T-helper 2 cell (primary cell): ENCODE measurements at places on chromosomes 4 and X.

DNA sequence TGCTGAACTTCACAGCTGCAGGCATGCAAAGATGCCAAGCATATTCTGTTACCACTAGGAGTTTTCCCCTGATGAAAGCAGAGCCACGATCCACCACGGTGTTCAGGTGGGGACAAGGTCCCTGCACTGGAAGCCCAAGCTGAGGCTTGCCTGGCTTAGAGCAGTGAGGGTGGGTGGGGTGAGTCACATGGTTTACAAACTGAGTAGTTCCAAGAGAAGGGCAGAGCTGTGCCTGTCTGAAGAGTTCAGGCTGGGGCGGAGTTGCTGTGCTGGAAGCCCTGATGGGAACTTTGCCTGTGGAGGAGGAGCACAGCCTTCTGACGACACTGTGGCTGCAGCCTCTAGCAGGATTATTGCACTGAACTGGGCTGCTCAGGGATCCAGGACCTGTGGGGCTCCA lies 45.5 kb downstream of the FAM9B start:
- DNase-seq, result no peak

DNA sequence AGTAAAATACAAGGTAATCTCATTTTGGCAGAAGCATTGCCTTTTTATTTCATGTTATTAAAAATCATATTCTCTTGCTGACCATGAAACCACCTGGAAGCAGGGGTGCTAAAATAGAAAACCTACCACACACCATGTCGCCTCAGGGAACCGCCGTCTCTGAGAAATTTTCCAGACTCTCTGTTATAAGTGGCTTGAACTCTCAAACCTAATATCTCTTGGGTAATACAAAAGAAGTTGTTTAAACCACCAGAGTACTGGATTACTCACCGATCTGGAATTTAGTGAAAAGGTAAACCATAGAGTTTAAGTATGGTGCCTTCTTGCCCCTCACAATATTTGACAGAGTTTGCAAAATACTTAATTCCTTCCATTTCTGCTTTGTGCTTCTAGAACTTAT lies 27.7 kb downstream of the ENPP6 start:
- DNase-seq, result no peak

GRCh38 chr4:182307746-182308145 lies 64.5 kb downstream of the TENM3 start:
- no peak for DNase-seq

GRCh38 chr4:22241415-22241814 lies 274.5 kb downstream of the ADGRA3 start:
- DNase-seq, result no peak

DNA sequence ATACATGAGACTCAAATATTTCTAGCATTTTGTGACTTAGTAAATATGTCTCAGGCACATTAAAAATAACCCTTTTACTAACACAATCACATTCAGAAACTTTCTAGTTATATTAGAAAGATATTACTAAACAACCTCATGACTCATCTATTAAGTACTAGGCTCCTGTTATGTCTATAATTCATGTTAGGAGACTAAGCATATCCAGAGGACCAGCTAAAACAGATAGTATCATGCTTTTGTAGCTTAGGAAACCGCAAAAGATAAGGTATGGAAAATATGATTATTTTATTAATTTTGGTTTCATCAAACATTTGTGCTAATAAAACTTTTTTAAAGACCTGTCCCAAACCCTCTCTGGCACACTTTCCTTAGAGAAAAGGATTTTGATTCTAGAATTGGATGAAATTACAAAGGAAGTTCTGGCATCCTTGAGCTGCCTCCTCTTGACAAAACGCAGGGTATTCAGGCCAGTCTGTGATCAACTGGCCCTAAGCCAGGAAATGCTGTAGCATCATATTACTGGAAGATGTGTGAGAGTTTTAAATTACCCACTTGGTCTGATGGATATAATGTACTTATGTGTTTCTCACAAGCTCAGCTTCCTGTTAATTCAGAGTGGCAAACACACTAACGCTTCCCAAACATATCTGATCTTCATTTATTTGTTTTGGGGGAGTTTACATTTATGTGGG lies 60.4 kb downstream of the NRK start:
- no peak for DNase-seq

DNA sequence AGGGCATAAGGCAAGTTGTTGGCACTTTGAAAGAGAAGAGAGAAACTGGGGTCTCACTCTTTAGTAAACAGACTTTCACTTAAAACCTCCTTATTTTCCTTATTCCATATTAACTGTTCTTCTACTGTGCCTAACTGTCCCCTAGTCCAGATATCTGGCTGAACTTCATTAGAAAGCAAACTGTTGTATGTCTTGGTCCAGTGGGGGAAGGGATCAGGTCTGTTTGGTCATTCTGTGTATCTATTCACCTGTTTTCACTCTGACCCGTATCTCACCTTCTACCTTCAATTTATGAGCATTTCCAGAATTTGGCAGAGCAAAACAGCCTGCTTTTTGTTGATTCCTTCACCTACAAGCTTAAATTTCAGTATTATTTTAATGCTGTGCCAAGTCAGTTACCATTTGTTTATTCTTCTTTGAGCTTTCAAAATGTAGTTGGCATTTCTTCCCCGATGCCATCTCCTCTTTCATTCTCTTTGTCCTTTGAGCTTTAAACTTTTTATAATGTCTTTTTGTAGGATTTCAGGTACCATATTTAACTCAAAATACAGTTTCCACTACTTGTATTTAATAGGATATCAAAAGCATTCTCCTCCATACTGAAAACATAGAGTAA lies 188.6 kb upstream of the PPARGC1A start:
- no peak for DNase-seq

DNA sequence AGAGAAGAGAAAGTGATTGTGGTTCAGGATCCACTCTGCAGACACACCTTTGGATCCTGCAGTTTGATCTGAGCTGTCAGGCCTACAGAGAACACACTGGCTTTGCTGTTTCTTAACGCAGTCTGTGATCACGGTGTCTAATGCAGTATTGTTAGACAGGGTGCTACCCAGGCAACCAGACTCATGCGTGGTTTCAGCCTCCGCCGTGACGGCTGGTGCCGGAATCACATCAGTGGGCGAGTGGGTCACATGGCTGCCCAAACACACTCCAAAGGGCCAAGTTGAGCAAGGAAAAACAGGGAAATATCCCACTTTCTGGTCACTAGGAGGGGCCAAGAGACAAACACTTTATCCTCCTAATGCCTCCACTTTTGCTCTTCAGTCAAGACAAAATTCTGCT lies 27.5 kb downstream of the CCDC149 start:
- no peak for DNase-seq

- no peak for DNase-seq
Observed at GRCh38 chrX:46961574-46962283, 49.5 kb downstream of the JADE3 start.

DNA sequence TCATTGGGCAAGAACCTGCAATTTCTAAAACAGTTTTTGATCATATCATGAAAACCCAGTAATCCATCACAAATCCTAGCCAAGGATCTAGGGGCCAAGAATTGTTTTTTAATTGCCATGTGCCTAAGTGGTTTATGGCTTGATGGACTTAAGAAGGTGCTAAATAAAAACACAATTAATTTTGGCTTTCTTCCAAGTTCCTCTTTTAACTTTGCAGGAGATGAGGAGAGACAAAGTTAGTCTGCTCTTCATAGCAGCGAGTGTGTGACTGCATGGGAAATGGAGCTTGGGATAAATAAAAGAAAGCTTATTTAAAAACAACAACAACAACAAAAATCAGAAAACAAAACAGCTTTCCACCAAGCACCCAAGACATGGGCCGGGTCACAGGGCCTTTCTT lies 41.4 kb downstream of the ARHGEF9 start:
- DNase-seq, result no peak

DNA sequence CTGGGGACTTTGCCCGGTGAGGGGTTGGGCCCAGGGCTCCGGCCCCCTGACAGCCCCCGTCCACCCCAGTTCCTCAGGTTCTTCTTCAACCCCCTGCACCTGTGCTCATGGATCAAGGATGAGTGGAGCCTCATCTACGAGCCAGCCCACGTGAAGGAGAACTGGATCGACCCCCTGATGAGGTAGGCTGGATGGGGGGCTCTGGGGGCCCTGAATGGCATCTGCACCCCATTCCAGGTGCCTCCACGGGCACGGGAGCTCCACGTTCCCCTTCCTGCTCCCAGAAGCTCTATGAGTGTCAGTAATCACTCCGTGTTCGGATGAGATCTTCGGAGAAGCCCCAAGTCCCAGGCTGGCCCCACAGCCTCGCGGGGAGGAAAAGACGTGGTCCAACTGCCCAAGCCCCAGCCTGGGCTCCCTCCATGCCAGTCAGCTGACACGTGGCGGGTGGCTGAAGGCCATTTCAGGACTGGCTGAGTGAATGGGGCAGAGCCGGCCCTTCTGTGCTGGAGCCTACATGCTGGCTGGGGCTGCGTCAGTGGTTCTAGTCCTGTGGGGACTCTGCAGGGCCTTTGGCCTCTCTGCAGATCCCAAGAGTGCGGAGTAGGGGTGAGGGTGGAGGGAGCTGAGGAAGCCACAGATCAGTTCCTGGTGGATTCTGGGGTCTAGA lies 24.4 kb downstream of the CFAP99 start:
- no peak for DNase-seq

- DNase-seq, result no peak
Observed at GRCh38 chrX:150150076-150150779, 211.9 kb upstream of the EOLA2 start.

DNA sequence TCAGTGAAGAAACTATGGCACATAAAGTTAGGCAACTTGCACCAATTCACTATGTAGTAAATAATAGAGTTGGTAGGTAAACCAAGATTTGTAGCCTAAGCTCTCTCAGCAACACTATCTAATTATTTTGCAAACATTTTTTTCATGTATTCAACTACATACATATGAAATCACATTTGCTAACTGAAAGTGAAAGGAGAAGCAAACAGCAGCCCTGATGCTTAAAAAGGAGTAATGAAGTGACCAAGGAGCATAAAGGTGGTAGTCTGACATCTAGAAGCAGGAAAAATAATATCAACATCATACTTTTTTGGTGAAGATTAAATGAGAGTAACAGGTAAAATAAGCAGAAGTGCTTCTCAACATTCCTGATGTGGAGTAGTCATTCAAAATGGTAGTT lies 603.7 kb downstream of the GRXCR1 start:
- DNase-seq, result no peak

GRCh38 chrX:113747274-113747973 lies 836.5 kb upstream of the HTR2C start:
- no peak for DNase-seq

DNA sequence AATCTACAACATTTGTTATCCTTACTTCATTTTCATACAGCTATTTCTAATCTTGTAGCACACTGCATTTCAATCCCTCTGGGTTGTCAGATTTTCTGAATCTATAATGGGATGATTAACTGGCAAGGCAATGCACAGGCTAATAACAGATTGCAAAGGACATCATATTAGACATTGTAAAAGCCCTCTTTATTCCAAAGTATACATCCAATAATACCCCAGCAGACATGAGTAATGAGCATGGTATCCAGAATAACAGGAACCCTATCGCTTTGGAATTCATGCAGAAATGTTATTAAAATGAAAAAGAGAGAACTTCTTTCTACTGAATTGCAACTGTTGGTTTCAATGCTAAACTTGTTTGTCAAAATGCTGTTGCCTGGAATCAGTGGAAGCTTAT lies 122.9 kb downstream of the C4orf33 start:
- no peak for DNase-seq

DNA sequence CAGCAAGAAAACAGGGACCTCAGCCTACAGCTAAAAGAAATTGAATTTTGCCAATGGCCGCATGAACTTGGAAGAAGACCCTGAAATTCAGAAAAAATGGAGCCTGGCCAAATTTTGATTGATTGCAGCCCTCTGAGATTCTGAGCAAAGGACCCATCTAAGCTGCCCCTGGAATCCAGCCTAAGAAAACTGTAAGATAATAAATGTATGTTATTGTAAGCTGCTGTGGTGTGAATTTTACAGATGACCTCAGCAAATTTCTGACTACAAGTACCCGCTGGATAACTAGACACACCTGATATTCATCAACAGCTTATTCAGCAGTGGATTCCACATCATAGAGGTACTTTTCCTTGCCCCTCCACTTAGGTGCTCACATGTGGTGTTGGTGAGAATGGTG lies 119.5 kb upstream of the EPHA5 start:
- no peak for DNase-seq

DNA sequence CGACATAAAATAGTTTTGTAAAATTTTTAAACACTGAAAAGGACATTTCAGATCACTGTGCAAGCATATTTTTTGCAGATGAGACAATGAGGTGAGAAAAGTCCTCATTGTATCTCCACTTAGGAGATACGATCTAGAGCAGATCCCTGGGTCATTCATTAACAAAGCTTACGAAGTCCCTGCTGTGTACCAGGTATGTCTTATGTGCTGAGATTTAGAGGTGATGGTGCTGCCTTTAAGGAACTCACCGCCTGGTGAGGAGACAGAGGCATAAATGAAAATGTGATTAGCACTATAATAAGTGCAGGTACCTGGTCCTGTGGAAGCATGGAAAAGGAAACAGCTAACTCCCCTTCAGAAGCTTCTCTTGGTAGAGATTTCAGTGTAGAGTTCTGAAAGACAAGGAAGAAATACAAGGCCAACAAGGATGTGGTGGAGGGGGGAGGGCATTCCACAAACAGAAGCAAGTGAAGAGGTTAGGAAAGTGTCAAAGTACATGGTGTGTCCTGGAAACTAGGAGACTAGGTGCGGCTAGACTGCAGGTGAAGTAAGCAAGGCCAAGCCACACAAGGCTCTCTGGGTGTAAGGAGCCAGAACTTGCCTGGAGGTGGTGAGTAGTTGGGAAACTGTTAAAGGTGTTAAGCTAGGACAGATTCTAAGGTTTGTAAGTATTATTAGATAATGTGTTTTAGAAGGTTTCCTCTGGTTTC lies 1.5 kb upstream of the NDNF start:
- DNase-seq, result no peak

DNA sequence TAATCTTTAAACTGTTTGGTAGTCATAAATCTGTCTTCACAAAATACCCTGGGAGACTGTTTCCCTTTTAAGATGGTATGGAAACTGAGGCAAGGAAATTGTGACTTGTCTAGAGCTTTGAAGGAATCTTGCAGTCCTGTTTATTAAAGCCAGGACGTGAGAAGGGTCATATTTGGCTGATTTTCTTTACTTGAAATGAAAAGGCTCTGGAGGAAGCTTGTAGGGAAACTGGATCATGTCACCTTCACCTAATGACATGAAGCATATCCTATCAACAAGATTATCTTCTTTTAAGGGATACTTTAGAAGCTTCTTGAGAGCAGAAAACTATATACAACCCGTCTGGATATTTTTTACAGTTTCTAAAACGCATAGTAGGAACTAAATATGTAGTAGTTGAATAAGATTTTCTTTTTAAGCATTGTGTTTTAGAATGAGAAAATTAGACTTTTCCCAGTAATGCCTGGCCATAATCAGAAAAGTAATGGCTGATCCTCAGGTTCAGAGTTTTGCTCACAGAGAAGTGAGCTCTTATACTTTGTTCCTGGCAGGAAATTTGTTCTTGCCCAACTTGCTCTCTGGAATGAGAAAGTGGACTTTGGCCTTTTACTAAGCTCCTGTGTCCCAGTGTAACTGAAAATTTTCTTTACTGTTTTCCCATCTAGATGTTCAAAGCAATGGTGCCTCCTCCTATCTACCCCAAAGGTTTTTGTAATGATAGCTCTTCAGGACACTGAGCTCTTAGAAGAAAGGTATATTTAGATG lies 136.8 kb upstream of the AFF2 start:
- DNase-seq, result no peak

GRCh38 chrX:16604337-16604736 lies 45.6 kb upstream of the S100G start:
- DNase-seq, result no peak

GRCh38 chr4:54683616-54684346 lies 26.0 kb downstream of the KIT start:
- DNase-seq, result peak; percentile 25

- no peak for DNase-seq
Observed at GRCh38 chr4:170723171-170723570, 633.4 kb upstream of the AADAT start.
